ENCODE measurements at places on chromosomes 13 and 19.

- DNase-seq = no peak
Measured at GRCh38 chr13:112877976-112878955, 90.7 kb upstream of the MCF2L start.

DNA sequence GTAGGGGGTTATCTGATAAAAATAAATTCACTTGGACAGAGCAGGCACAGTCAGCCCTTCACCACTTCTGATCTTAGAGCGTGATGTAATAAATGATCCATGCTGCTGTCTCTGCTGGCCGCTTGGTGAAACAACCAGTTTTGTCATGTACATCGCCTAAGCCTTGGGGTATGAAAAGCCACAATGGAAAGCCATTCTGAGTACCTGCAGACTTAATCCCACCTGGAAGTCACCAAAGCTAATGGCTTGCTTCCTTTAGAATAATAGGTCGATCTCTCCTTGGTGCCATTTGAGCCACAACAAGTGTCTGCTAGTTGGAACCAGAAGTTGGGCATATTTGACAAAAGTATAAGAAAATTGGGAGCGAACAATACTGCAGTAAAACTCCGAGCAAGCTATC, 1649.7 kb upstream of the SPRY2 start:
- DNase-seq = no peak

DNA sequence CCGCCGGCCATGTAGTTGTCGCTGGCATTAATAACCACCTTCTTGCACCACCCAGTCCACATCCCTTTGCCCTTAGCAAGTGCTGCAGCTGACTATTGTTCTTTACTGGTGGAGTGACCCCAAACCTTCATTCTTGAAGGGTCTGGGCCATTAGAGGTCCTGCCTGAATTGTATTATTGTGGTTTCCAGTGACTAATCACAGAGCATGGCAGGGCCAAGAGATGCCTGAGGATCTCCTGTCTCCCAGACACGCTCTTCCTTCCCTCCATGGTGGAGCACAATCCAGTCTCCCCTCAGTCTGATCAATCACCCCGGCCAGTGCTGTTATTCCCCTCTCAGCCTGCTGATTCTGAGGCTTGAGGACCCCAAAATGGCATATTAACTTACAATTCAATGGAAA, 39.0 kb downstream of the C1QTNF9 start:
- no peak for DNase-seq

DNA sequence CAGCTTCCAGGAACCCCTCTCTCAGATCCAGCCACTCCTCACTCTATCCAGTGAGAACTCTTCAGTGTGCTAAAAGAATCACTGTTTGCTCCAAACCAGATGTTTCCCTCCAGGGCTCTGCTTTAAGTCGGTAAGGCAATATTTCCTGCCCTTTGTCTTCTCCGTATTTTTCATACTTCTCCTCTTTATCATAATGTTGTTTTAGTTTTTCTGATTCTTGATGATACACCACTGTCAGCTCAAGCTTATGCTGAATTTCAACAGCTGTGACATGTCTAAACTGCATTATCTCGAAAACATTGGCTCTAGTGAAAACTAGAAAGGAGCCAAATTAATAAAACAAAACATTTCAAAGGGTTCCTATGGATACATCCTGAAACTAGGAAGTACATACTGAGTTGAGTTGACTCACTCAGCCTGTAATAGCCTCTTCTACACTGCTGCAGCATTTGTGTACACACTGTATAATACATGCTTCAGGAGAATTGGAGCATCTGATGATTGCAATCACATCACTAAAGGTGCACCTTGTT, 39.8 kb downstream of the GPR180 start:
- DNase-seq = no peak

GRCh38 chr13:39699274-39699673, 43.8 kb downstream of the COG6 start:
- no peak for DNase-seq

GRCh38 chr19:8505680-8506401, 3.4 kb upstream of the PRAM1 start:
- no peak for DNase-seq

- no peak for DNase-seq
Measured at GRCh38 chr19:55454787-55455243, 6.6 kb downstream of the ISOC2 start.

GRCh38 chr13:107649079-107649478, 566.3 kb downstream of the LIG4 start:
- no peak for DNase-seq

DNA sequence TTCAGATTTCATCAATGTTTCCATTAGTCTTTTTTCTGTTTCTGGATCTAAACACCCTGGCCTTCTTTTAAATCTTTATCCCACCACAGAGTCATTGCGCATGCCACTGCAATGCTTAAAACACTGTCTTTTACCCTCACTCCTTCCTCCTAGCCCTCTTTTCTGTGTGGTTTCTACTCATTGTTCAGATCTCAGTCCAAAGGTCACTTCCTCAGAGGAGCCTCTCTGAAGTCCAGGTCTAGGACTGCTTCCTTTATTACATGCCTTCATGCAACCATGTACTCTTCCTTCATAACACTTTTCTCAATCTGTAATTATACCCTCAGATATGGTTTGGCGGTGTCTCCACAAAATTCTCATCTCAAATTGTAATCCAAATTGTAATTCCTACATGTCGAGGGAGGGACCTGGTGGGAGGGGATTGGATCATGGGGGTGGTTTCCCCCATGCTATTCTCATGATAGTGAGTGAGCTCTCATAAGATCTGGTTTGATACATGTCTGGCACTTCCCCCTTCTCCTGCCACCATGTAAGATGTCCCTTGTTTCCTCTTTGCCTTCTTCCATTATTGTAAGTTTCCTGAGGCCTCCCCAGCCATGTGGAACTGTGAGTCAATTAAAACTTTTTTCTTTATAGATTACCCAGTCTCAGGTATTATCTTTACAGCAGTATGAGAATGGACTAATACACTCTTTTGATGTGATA, 808.9 kb downstream of the DIAPH3 start:
- DNase-seq = no peak

GRCh38 chr13:44243198-44243857, 130.3 kb upstream of the SERP2 start:
- DNase-seq = no peak

DNA sequence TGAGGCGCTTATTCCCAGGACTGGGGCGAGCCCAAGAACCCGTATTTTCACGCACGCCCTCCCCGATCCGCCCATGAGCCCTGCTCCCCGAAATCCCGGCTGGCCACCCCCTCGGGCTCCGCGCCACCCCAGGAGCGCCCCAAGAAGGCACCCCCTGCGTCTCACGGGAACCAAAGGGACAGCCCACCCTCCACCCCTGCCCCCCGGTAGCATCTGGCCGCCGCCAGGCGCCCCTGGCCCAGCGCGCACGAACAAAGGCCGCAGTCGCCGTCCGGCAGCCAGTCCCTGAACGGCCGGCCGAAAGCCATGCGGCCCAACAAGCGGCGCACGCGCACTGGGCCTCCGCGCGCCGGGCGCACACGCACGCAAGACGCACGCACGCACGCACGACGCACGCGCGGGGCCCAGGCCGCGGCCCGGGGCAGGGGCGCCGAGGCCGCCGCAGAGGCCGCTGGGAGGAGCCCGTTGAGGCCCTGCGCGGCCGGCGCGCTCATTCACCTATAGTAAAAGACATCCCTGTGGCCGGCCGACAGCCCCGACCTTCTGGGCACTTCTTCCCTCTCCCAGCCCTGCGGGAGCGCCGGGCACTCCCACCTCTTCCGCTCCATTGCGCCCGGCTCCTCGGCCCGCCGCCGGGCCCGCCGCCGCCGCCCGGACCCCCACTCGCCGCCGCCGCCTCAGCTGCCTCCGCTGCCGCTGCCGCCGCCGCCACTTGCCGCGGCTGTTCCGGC, 476 bp downstream of the MBD3 start:
- peak; percentile 42 for DNase-seq

DNA sequence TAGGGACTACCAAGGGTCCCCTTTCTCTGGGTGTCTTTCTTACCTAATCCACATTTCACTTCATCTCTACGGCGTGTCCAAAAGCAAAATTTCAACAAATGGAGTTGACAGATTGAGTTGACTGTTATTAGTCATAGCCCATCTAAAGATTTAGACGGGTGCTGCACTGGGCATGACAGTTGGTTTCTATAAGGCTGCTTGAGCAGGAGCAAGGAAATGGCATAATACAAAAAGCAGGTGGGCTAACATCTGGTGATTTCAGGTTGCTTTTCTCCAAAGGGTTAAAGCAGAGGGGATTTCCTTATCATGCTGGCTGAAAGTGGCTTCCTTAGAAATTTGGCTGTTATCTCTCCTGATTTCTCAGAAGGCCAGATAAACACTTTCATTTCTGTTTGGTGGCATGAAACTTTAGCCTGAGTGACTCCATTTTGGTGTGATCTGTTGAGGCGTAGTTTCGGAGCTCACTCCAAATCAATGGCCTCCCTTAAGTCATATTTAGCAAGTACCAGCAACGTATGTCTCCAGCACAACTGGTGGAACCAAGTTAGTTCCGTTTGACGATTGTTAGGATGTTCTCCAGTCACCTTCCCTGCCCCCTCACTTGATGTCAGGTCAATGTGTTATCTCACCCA, 440.4 kb downstream of the FGF9 start:
- DNase-seq = no peak

DNA sequence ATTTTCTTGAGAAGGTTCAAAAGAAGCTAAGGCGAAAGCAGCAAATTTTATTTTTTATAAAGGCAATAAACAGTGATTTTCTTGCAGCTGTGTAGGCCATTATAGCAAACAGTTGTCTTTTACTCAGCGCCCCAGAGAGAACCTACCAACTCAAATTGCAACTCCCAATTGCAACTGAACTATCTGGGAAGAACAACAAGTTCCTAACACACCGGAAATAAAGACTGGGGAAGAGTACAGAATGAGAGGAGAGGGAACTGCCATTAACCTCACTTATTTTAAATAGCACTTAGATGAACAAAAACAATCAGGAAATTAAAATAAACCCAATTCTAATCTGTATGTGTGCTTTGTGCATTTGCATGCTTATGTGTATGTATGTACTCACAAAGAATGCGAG, 171.1 kb downstream of the KCTD12 start:
- DNase-seq = no peak

DNA sequence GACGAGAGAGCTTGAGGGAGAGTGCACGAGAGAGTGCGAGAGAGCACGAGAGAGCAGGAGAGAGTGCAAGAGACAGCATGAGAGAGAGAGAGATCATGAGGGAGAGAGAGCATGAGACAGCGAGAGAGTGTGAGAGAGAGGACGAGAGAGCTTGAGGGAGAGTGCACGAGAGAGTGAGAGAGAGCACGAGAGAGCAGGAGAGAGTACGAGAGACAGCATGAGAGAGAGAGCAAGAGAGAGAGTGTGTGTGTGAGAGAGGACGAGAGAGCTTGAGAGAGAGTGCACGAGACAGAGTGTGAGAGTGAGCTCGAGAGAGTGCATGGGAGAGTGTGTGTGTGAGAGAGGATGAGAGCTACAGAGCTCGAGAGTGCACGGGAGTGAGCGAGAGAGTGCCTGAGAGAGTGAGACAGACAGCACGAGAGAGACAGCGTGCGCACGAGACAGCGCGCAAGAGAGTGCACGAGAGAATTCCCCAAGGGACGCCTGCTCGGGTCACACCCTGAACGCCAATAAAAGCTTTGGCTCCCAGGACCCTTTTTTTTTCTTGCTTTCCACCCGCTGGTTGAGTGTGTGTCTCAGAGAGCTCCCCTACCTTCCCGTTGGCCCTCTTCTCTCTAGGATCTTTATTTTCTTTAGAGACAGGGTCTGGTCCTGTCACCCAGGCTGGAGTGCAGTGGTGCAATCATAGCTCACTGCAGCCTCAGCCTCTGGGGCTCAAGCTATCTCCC, 3.7 kb downstream of the CD70 start:
- no peak for DNase-seq

DNA sequence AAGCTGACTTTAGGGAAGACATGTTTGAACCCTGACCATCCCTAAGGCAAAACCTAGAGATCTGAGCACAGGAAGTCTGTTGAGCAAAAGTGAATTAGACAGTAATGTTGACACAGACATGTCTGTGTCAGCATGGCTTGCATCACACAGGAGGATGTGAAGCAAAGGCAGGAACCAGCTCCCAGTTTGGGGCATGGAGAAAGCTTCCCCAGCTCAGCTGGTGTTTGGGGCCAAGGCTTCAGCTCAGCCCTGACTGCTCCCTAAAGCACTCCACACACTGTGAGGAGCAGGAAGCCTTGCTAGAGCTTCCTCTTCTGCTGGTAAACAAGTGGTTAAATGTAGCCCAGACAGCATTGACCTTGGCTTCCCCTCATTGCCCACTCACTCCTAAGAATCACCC, 153.8 kb upstream of the UBL3 start:
- DNase-seq = no peak

DNA sequence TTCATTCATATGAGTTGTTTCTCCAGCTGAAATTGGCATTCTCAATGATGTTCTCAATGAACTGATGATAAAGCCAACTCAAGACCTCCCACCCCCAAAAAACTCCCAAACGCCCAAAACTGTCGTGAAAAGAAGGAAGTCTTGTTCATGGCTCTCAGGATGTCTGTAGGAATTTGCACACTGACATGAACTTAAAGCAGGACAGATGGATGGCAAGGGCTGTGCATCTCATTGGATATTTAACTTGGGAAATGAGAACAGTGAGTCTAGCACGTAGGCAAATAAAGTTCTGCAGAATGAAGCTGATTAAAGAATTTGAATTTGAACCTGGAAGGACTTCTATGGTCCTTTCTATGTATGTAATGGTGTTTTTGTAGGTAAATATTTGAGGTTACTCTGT, 305.7 kb downstream of the SHISA2 start:
- no peak for DNase-seq

DNA sequence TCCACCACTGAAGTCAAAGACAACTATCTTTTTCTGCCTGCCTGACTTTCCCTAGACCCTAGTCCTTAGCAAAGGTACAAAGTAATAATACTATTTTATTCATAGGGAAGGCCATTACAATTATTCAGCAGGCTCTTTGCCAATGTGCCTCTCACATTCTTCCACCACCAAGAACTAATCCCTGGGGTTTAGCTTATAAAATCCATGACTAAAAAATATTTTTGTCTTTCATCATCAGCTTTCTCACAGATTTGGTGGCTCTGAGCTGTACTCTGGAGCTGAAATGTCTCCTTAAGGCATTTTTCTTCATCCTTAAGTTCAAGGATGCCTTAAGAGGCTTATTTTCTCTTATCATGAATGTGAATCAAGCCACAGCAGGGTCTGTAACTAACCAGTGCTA, 96.1 kb downstream of the OXGR1 start:
- DNase-seq = peak; percentile 88

GRCh38 chr13:40336228-40337221, 329.9 kb downstream of the FOXO1 start:
- no peak for DNase-seq

- no peak for DNase-seq
Measured at GRCh38 chr13:51050021-51050830, 60.8 kb downstream of the C13orf42 start.

GRCh38 chr13:45932676-45933075, 81.1 kb upstream of the SIAH3 start:
- no peak for DNase-seq

DNA sequence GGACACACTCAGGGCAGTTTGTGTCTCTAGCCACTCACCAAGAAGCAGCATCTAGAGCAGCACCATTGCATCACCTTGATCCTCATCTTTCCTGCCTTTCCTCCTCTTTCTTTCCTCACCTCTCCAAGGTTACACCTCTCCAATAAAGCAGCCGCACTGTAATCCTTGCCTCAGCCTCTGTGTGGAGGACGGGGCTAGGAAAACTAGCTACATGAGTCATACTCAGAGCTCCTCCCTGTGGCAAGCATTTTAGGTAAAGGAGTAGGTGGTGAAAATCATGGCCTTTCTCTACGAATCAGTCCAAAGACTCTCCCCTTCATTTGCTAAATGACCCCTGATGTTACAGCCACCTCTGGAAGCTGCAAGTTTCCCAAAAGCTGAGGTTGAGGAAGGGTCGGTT, 108.9 kb downstream of the DNAJC15 start:
- DNase-seq = no peak
